ENCODE measurements at places on chromosomes 1 and 21.

DNA sequence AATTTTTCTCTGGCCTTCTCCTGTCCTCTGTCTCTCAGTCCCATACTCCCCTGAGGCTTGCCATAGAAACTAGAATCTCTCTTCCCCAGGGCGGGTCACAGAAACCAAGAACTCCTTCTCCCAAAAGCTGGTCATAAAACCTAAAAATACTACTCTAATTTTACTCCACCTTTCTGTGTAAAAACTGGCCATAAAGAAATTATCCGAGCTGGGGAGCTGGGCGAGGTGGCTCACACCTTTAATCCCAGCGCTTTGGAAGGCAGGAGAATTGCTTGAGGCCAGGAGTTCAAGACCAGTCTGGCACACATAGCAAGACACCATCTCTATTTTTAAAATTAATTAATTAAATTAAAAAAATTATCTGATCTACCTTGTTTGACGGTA lies 3.0 kb downstream of the ALG14 start:
- DNase-seq = no peak

DNA sequence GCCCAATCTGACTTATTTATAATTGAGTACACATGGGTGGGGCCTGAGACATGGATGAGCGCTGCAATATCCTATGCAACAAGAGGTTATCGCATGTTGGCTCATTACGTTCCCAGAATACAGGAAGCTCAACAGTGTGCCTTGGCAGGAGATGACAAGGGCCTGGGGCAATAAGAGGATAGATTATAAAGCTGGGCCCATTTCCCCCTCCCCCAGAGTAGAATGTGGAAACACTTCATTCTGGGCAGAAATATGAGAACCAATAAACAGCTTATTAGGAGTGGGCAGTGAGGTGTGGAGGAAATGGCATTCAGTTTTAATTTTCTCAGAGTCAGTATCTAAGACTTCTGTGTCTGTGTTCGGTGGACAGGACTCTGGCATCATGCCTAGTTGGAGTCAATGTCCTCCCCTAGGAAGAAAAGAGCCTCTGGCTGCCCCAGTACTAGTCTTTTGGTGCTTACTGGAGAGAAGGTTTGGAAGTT lies 92.8 kb downstream of the PIK3R3 start:
- DNase-seq = no peak

DNA sequence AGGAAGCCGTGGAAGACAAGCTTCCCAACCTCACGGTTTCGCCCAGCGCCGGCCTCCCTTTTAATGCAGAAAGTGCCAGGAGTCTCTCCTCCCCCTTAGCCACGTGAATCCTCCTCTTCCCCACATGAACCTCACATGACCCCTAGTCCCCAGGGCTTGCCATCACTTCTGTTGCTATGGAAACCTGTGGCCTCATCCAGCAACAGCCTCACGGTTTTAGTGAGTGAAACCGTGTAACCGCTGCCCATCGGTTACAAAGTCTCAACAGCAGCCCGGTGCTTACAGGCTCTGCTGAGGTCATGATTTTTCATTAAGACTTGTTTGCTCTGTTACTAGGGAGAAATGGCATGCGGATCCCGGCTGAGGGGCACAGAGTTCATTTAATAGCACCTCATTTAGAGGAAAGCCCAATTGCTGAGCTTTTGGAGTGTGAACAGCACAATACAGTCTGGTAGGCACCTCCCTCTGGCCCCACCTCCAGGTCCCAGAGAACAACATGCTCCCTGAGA lies 143.2 kb upstream of the BACE2 start:
- DNase-seq = no peak

- DNase-seq = no peak
Observed at GRCh38 chr1:230010603-230011332, 56.3 kb upstream of the GALNT2 start.

DNA sequence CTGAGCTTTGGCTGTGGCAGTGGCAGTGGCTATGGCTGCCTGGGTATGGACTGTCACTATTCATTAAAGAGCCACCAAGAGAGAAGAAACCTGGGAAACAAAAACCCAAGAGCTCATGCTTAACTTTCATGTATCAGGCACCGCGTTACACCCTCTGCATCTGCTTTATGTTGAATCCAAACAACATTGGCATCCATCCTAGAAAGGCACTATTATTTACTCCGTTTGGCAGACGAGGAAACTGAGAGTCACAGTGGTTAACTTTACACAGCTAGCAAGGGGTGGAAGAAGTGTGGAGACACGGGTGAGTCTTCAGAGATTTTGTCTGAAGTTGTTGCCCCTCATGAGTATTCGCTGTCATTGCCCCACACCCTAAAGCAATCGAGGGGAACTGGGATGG lies 63.8 kb downstream of the PLXNA2 start:
- no peak for DNase-seq

DNA sequence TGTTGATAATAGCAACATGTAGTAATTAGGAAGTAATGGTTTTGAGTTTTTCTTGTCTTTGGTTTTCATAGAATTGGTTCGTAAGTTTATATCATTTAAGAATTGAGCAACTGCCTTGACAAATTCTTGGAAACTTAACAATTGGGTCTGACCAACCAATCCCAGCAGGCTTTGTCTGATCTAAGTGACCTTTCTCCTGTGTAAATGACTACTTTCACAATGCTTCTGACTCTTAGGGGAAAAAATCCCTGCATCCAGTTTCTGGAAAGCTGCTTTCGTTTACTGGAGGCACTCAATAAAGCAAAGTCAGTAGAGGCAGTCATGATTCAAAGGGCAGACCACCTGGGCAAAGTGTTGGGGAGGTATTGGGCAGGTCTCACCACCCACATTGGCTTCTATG lies 303.6 kb upstream of the FAM78B start:
- no peak for DNase-seq

GRCh38 chr1:30891227-30891552 lies 17.4 kb downstream of the SDC3 start:
- no peak for DNase-seq

- no peak for DNase-seq
Observed at GRCh38 chr21:44332383-44332782, 6.8 kb downstream of the CFAP410 start.
